ENCODE measurements at places on chromosomes 1 and 21.

DNA sequence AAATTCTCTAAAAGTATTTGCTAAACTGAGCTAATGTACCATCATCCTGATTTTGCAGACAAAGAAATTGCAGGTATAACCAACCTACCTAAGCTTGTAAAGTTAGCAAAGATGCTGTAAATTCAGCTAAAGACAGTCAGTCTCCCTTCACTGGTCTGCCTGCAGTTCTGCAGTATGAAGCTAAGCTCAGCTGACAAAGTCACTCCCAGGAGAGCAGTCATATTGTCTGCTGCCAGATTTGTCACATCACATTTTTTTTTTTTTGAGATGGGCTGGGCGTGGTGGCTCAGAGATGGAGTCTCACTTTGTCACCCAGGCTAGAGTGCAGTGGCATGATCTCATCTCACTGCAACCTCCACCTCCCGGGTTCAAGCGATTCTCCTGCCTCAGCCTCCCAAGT is 8.9 kb upstream of the CMPK1 start:
- no peak for DNase-seq

DNA sequence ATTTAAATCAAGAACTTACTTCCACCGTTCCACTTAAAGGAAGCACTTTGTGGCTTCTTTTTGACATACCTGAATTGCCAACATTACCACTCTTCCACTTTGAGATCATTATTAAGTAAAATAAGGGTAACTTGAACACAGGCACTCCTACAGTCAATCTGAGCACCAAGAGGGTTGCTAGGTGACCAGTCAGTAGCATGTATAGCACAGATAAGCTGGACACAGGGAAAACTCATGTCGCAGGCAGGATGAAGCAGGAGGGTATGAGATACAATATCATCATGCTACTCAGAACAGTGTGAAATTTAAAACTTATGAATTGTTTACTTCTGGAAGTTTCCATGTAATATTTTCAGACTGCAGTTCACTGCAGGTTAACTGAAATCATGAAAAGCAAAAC is 47.0 kb upstream of the RAP1GAP start:
- DNase-seq = no peak

- DNase-seq = no peak
These were observed 14.9 kb upstream of the RNF223 start for GRCh38 chr1:1088801-1089680.

- DNase-seq = no peak
These were observed 65.2 kb upstream of the FAM163A start for GRCh38 chr1:179677882-179678281.

GRCh38 chr1:121516234-121516967 is 331.6 kb downstream of the SRGAP2C start:
- DNase-seq = no peak

DNA sequence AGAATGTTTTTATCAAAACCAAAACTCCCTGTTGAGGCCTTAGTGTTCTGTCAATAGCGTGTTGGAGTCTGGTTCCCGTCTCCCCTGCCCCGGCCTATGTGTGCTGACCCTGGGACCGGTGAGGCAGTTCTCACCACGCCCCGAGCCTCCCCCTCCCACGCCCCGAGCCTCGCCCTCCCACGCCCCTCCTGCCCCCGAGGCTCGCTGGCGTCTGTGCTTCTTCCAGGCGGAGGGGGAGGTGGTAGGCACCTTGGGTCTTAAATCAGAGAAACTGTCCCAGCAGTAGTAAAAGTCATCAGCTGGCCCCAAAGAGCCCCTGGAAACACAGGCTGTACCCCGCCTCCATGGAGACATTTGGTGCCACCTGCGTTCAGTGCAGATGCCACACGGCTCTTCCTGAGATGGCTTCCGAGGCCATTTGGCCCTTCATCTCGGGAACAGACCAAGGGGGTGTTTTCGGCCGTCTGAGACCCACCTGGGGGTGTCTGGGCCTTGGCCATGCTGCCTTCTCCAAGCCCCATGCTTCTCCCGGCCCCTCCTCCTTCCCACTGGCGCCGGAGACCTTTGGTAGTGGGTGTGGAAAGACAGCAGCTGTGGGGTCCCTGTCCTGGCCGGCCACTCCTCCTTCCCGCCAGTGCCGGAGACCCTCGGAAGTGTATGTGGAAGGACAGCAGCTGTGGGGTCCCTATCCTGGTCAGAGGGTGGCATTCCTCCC is 44.7 kb downstream of the SKI start:
- no peak for DNase-seq

- no peak for DNase-seq
These were observed 81.9 kb downstream of the SLC25A24 start for GRCh38 chr1:108117945-108118902.

DNA sequence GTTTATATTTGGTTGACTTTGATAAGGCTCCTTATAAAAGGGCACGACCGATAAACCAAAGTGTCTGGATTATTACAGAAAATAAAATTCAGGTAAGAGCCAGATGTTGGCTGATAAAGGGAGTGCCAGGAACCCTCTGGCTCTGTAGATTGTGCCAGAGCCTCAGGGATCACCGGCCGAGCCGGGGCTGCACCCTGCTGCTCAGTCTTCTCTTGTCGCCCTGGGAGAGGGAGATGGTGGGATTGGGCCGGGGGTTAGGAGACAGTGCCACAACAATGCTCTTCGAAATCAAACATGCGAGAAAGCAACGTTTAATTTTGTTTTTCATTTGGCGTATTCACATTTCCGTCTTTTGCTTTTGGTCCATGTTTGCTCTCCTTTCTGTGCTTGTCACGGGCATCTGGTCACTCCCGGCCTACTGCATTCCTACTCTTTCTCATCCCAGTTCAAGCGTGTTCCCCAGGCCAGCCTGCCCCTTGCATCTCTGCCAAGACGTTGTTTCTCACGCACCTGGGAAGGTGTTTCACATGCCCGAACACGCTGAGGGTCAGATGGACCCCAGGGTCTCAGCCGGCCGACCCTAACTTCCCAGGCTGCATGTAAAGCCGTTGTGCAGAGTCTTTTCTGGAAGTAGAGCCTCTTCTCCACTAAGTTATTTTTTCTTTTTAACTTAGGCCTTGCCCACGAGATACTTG is 18.8 kb upstream of the C2CD2 start:
- no peak for DNase-seq

- no peak for DNase-seq
These were observed 596.4 kb upstream of the ZRANB2 start for GRCh38 chr1:71676979-71677925.

DNA sequence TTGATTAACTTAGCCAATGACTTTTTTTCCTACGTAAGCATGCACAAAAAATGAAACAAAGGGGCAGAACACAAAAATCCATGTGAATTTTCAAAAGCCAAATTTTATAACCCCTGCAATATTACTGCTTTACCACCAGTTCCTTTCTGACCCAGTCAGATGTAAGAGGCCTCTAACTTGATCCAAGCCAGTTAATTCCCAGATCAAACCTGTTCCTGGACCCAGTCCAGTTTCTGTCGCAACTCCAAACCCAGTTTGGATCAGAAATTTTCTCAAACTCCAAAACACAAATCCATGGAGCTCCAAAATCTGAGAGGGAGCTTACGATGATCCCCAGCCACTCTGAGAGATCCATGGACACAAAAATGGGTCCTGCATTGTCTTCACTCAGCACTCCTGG is 7.8 kb upstream of the ZYG11A start:
- no peak for DNase-seq

DNA sequence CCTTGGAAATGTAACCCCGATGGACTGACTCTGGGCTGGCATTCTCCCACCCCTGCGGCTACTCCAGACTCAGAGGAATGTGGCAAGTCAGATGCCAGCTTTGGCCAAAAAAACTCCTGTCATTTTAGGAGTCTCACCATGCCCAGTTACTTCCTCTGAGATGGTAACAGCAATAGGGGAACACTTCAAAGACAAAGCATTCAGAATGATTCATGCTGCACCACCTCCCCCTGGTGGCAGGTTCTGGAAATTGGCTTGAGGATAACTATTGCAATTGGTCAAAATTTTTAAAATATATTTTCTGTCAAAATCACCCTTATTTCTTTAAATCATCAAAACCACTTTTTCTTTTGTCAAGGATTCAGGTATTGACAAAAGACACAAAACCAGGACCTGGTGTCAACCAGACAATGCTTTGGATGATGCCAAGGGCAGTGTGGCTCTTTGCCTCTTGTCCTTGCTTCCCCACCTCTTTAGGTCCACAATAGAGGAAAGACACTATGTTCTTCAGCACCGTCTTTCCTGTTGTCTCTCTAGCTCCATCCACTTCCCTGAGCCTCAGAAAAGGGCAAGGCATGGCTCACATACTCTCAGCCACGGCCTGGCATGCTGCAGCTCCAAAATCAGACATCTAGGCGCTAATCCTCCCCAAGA is 9.9 kb upstream of the CDCA8 start:
- DNase-seq = peak; percentile 55

Data from NCI-H1105 treated with DMSO at 0.1 percent for 48 hours (cell line).